ENCODE measurements at places on chromosomes 1 and 21.

DNA sequence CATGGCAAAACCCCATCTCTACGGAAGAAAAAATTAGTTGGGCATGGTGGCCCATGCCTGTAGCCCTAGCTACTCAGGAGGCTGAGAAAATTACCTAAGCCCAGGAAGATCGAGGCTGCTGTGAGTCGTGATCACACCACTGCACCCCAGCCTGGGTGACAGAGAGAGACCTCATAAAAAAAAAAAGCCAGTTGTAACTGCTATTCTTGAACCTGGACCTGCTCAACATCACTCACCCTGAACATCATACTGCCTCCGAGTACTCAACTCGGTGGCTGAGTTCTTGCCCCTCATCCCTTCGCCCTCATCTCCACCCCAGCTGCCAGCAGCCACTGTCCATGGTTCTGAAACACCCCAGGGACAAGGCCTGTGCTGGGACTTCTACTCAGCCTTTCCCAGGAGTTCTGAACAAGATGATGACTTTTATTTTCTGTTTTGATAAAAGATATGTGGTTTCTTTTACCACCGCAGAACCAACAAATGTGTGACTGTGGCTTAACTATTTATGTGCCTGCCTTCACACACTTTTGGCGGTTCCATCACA lies 5.4 kb upstream of the DISP3 start:
- DNase-seq: peak; percentile 17

DNA sequence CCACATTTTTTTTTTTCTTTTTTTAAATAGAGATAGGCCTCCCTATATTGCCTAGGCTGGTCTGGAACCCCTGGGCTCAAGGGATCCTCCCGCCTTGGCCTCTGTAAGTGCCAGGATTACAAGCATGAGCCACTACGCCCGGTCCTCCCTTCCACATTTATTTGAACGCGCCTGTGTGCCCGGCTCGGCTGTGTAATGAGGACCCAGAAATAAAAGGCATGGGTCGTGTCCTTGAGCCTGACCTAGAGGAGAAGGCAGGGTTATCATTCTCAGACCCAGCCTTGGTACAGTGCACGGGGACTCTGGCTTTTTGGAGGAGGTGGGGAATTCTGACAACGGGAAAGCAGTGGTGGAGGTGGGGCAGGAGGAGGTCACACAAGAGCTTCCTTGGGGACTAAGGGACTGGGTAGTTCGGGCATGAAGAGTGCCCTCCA lies 841 bp downstream of the CENPF start:
- DNase-seq: no peak

DNA sequence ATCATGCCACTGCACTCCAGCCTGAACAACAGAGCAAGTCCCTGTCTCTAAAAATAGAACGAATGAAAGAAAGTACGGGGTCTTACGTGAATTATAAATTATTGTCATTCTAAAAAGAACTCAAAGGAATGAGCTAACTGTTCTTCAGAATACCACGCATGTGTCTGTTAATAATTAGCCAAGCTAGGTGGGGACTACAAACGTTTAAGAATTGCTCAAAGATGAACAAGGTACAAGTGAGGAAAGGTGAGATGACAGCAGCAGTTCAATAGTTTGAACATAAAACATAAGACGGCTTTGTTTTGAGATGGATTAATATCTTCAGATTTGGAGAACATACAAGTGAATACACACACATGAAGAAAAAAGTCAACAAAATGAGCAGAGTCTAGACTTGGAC lies 79.6 kb downstream of the UBR4 start:
- DNase-seq: no peak

GRCh38 chr1:8381618-8382017 lies 63.7 kb downstream of the SLC45A1 start:
- no peak for DNase-seq

DNA sequence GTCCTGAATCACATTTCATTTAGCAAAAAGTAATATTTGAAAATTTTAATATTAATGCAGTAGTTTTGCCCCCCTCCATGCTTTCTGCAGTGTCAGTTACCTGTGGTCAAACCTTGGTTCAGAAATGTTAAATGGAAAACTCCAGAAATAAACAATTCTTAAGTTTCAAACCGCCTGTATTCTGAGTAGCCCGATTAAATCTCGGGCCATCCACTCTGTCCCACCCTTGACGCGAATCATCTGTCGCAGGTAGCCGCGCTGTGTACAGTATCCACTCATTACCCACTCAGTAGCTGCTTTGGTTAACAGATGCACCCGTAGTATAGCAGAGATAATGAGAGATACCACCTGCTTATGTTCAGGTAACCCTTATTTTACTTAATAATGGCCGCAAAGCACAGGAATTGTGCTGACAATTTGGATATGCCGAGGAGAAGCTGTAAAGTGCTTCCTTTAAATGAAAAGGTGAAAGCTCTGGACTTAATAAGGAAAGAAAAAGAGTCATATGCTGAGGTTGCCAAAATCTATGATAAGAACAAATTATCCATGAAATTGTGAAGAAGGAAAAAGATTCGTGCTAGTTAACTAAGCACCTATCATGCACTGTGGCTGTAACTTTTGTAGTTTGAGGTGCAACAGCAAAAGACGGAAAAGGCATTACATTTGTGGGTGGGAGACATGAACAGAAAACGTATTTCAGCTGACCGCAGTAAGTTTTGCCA lies 889 bp upstream of the SCYL3 start:
- no peak for DNase-seq

GRCh38 chr1:37682334-37682987 lies 9.9 kb upstream of the CDCA8 start:
- DNase-seq: peak; percentile 82

GRCh38 chr1:159200769-159201168 lies 3.9 kb upstream of the ACKR1 start:
- DNase-seq: no peak

- no peak for DNase-seq
These were observed 2.8 kb downstream of the CFHR4 start for GRCh38 chr1:196890668-196891067.

DNA sequence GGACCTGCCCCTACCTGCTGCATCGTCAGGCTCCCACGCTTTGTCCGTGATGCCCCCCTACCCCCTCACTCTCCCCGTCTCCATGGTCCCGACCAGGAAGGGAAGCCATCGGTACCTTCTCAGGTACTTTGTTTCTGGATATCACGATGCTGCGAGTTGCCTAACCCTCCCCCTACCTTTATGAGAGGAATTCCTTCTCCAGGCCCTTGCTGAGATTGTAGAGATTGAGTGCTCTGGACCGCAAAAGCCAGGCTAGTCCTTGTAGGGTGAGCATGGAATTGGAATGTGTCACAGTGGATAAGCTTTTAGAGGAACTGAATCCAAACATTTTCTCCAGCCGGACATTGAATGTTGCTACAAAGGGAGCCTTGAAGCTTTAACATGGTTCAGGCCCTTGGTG lies 8.9 kb downstream of the SPATA46 start:
- DNase-seq: no peak

DNA sequence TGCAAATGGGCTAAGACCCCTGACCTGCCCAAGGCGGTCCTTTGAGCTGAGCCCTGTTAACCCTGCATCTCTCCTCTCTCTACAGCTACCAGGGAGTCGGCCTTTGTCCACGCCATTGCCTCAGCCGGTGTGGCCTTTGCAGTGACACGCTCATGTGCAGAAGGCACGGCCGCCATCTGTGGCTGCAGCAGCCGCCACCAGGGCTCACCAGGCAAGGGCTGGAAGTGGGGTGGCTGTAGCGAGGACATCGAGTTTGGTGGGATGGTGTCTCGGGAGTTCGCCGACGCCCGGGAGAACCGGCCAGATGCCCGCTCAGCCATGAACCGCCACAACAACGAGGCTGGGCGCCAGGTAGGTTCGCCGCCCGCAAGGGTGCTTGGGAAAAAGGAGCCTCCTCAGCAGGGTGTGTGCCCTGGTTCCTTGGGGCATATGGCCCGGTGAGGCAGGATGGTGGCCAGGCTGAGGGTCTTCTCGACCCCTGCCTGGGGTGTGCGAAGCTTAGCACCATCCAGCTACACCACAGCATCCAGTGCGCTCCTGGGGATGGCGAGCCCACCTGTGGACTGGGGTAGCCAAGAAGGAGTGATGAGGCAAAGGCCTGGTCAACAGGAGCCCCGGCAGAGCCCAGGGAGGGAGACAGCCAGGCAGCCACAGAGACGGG lies 31.8 kb upstream of the ARF1 start:
- DNase-seq: no peak

DNA sequence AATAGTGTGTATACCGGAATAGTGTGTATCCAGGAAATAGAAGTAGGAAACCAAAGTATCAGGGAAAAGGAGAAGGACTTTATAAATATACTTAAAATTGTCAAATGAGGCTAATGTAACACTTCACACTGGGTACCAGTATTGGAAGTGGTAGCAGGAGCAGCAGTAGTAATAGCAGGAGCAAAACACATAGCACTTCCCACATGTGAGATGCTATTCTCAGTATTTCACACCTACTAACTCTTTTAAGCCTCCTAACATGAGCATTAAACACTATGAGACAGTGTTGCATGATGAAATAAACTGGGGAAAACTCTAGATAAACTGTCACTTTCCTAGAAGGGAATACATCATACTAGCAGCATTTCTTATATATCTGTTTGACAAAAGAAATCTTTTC lies 376.7 kb downstream of the VAV3 start:
- DNase-seq: no peak

DNA sequence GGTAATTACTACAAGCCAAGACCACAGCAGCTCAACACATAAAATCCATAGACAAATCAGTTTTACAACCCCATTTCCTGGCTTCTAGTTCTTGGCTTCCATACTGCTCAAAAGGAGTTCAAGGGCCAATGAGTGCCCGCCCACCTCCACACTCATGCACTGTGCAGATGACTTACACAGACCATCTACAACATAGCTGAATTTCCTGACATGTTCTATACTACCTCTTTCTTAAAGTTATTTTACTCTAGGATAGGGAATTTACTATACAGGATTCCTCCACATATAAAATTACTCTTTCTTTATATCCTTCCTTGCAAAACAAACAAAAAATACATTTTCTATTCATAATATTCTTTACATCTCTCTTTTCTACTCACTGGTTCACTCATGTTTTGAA lies 14.6 kb downstream of the BACE2 start:
- DNase-seq: no peak

GRCh38 chr1:59409549-59409948 lies 112.7 kb downstream of the FGGY start:
- no peak for DNase-seq

GRCh38 chr1:107344268-107344760 lies 203.5 kb downstream of the NTNG1 start:
- DNase-seq: no peak

GRCh38 chr1:48776393-48777218 lies at the start of gene BEND5:
TSS of gene BEND5 (minus strand) at chr1:48776891. CDS start at chr1:48776831, 60 bp downstream.
- DNase-seq: peak; percentile 54

DNA sequence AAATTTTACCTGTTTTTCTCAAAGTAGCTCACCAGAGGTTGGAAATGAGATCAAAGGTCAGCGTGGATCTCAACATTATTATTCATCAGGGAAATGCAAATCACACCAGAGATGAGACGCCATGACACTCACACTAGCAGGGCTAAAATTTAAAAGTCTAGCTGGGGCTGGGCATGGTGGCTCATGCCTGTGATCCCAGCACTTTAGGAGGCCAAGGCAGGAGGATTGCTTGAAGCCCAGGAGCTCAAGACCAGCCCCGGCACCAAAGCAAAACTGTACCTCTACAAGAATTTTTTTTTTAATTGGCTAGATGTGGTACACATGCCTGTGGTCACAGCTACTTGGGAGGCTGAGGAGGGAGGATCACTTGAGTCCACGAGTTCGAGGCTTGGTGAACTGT lies 41.4 kb upstream of the PCBP3 start:
- DNase-seq: no peak

DNA sequence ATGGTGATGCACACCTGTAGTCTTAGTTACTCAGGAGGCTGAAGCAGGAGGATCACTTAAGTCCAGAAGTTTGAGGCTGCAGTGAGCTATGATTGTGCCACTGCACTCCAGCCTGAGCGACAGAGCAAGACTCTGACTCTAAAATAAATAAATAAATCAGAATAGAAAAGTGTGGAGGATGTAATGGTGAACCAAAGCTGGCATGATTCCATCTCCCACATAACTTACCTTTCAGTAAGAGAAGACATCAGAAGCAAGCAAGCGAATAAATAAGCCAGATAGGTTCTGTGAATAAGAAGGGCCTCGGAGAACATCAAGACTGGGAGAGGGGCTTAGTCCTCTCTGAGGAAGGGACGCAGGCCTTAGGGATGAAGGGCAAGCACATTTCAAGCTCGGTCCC lies 59.5 kb downstream of the TOMM20 start:
- DNase-seq: no peak

GRCh38 chr1:204431310-204432184 lies 19.9 kb upstream of the PPP1R15B start:
- DNase-seq: peak; percentile 81

- peak; percentile 9 for DNase-seq
These were observed 109.6 kb downstream of the PLPP3 start for GRCh38 chr1:56469640-56470371.

- no peak for DNase-seq
These were observed 50.8 kb downstream of the CAPN9 start for GRCh38 chr1:230797942-230798365.

- no peak for DNase-seq
These were observed 33.8 kb downstream of the PCNX2 start for GRCh38 chr1:233261695-233262094.

DNA sequence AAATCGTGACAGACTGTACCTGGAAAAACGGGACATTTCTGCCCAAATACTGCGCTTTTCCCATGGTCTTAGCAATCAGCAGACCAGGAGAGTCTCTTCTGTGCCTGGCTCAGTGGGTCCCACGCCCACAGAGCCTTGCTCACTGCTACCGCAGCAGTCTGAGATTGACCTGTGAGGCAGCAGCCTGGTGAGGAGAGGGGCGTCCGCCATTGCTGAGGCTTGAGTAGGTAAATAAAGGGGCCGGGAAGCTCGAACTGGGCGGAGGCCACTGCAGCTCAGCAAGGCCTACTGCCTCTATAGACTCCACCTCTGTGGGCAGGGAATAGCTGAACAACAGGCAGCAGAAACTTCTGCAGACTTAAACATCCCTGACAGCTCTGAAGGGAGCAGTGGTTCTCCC lies 203.1 kb downstream of the DENND1B start:
- no peak for DNase-seq

- DNase-seq: no peak
These were observed 8.0 kb upstream of the PLXNA2 start for GRCh38 chr1:208251911-208252835.

DNA sequence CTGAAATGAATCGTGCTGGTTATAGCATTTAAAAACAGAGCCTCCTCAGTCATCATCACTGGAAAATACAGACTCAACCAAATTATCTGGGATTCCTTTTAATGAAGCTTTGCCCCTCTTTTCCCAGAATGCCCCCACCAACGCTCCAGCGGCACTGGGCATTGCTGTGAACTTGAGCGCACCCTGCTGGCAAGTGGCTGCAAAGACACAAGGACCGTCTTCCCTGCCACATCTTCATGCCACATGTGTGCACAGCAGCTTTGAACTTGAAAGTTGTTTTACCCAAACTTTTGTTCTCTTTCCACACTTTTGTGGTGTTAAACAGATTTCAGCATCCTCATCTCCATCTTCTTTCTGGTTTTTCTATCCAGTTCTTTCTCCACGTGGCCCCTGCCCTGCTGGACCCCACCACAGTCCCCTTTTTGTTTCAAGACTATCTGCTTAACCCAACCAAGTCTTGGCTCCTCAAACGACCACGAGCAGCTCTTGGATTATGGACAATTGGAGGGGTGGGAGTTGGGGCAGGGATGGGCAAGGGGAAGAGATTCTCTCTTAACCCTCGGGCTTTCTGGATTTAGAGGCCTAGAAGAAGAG lies 12.8 kb upstream of the LMX1A start:
- peak; percentile 55 for DNase-seq

- peak; percentile 45 for DNase-seq
These were observed 25.7 kb downstream of the STK40 start for GRCh38 chr1:36359911-36360550.

GRCh38 chr1:27542463-27543273 lies 52.7 kb upstream of the WASF2 start:
- DNase-seq: no peak

- no peak for DNase-seq
These were observed 96.0 kb upstream of the GNG4 start for GRCh38 chr1:235745503-235746136.

Measured in CD4-positive, alpha-beta T cell treated with Interferon alpha-2 for 1 hour (primary cell).